ENCODE measurements at places on chromosomes 13 and 19.
A peak's percentile ranks its signal among the peaks of the same experiment; 100 is the strongest.

DNA sequence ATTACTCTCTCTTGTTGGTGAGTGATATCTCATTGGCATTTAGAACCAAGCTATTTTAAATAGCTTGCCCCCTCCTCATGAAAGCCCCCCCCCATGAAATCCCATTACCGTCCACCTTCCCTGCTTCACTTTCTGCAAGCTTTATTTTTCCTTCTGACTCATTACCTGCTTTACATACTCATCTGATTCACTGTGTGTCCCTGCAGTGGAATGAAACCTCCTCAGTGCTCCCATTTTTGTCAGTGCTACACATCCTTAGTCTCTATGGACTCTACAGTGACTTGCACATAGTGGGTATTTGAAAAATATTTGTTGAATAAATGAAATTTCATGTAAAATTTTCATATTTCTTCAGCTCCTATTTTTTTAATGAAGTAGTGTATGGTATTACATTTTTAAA is 62.3 kb downstream of the DOCK9 start:
- peak; percentile 7 for DNase-seq
- no peaks in the 10 kb centered on the region for H3K27me3 ChIP-seq
- H3K36me3 ChIP-seq: peaks cover 13% of the 10 kb centered on the region
- peaks cover 29% of the 10 kb centered on the region for H3K4me1 ChIP-seq

DNA sequence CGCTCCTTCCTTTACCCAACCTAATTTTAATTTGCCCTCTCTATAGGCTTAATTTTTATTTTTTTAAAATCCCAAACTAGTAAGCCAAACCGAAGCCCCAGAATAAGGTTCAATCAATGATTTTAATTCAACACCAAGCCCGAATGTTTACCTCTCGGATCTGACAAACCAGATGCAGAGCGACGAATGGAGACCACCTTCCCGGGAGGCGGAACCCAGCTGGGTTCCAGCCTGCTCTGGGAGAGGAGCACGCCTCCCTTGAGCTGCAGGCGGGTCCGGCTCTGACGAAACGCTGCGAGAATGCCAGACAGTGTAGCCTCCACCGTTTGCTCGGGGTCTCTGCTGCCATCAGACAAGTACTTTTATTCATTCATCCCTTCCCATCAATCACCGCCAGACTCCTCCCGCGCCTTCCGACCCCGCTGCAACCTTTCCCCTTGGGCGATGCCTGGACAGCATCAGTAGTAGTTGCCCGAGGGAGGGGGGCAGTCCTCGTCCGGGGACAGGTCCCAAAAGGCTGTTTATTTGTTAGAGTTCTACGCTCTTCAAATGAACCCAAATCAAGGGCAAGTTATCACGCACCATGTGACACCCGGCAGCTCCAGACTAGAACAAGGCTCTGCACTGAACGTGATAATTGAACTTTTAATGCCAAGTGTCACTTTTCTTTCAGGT is 752 bp upstream of the EDNRB start:
- DNase-seq: no peak
- H3K27ac ChIP-seq: no peak overlapping the region
- peaks cover 4% of the 10 kb centered on the region for H3K27me3 ChIP-seq
- H3K36me3 ChIP-seq: no peaks in the 10 kb centered on the region
- no peaks in the 10 kb centered on the region for H3K4me1 ChIP-seq

GRCh38 chr13:109605846-109606245 is 180.5 kb downstream of the IRS2 start:
- DNase-seq: no peak
- H3K36me3 ChIP-seq: no peaks in the 10 kb centered on the region
- peaks cover 12% of the 10 kb centered on the region for H3K4me1 ChIP-seq
- no peak overlapping the region for H3K4me3 ChIP-seq

GRCh38 chr13:37369616-37370015 is 229.0 kb downstream of the POSTN start:
- H3K4me1 ChIP-seq: peaks cover 11% of the 10 kb centered on the region
- H3K36me3 ChIP-seq: no peaks in the 10 kb centered on the region
- peak; percentile 25 for DNase-seq

DNA sequence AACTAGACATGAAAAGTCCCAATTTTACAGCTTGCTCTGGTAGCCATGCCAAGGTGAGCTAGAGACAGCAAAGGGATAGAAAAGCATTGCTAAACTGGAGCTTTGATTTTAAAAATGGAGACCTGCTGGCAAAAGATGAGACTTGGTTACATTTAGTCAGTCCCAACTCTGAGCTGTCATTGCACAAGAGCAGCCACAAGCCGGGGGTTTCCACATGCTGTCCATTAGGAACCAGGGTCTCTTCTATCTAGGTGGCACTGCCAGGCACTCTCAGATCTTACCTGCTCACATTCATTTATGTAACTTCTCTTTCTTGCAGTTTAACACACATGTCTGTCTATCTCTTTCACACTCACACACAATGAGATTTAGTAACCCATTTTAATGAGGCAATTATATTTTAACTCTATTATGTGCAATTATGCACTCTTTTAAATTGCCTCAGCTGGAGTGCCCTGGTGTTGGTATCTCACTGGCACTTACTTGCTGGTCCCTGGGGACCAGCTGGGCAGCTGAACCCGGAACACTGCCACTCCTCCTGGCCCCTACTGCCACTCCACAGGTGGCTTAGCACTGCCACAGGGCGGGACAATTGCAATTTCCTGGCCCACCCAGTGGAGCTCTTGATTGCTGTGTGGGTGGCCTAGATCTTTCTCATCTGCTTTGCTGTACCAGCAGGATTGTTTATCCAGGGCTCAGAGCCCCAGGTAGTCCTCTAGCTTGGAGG is 112.5 kb downstream of the COG6 start:
- no peak for DNase-seq
- H3K27ac ChIP-seq: no peak overlapping the region
- H3K4me3 ChIP-seq: no peak overlapping the region
- H3K4me1 ChIP-seq: peaks cover 12% of the 10 kb centered on the region
- H3K36me3 ChIP-seq: no peaks in the 10 kb centered on the region

GRCh38 chr19:56153507-56153906 is 12.4 kb downstream of the ZNF444 start:
- H3K27me3 ChIP-seq: peaks cover 2% of the 10 kb centered on the region
- H3K4me3 ChIP-seq: no peak overlapping the region
- H3K27ac ChIP-seq: no peak overlapping the region
- no peak for DNase-seq

GRCh38 chr13:84129966-84130365 is 247.7 kb upstream of the SLITRK1 start:
- H3K27me3 ChIP-seq: no peaks in the 10 kb centered on the region
- DNase-seq: no peak
- peaks cover 7% of the 10 kb centered on the region for H3K36me3 ChIP-seq
- H3K4me3 ChIP-seq: peak overlapping the region; percentile 7
- H3K4me1 ChIP-seq: peaks cover 63% of the 10 kb centered on the region

DNA sequence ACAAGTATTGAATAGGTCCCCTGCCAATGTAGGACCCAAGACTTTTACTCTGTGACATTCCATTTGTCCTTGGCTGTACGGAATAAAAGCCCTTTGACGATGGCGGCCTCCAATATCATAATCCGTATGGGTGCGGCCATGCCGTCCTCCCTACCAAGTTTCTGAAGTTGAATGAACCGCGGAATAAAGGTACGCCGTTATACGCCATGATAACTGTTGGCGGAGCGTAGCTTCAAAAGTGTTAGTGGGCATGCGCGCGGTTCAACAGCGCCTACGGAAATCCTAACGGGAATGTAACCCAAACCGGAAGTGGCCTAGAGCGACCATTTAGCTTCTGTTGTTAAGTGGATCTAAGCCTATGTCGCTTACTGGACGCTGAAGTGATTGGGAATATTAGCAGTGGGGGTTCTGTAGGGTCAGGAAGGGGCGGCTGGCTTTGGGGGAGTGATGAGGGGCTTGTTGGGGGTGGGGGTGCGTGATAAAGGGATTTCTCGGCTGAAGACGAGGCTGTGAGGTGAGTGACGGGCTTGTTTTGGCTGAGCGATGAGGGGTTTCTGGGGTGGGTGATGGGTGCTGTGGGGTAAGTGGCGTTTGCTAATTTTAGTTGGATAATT is at the start of gene ZNF175:
Gene ZNF175, plus strand, starts transcription at position 322 of the 614 bp plus-strand sequence. CDS start 2,047 bp downstream, outside the sequence.
- peak within 1 kb of the TSS; percentile 99 for H3K4me3 ChIP-seq
- peaks cover 2% of the 10 kb centered on the region for H3K27me3 ChIP-seq
- peaks cover 23% of the 10 kb centered on the region for H3K36me3 ChIP-seq
- peak; percentile 93 for DNase-seq
- H3K27ac ChIP-seq: peak within 1 kb of the TSS; percentile 91

DNA sequence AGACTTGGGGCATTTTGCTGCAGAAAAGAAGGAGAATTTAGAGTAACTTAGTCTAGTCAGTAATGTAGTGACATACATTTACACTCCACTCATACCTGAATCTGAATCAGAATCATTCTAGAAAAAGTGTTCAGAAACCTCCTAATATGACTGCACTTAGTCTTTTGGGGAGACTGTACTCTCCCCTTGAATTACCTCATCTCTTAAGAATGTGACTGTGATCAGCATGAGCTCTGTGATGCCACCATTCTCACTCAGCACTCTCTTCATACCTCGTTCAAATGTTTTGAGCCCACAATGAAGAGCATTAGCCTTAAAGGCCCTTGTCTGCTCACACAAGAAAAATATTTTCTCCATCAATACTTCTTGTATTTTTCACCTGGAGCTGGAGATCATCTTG is 229.4 kb downstream of the FGF14 start:
- H3K4me1 ChIP-seq: no peaks in the 10 kb centered on the region
- no peak overlapping the region for H3K27ac ChIP-seq
- H3K4me3 ChIP-seq: no peak overlapping the region
- no peak for DNase-seq
- H3K36me3 ChIP-seq: no peaks in the 10 kb centered on the region
- H3K27me3 ChIP-seq: no peaks in the 10 kb centered on the region

DNA sequence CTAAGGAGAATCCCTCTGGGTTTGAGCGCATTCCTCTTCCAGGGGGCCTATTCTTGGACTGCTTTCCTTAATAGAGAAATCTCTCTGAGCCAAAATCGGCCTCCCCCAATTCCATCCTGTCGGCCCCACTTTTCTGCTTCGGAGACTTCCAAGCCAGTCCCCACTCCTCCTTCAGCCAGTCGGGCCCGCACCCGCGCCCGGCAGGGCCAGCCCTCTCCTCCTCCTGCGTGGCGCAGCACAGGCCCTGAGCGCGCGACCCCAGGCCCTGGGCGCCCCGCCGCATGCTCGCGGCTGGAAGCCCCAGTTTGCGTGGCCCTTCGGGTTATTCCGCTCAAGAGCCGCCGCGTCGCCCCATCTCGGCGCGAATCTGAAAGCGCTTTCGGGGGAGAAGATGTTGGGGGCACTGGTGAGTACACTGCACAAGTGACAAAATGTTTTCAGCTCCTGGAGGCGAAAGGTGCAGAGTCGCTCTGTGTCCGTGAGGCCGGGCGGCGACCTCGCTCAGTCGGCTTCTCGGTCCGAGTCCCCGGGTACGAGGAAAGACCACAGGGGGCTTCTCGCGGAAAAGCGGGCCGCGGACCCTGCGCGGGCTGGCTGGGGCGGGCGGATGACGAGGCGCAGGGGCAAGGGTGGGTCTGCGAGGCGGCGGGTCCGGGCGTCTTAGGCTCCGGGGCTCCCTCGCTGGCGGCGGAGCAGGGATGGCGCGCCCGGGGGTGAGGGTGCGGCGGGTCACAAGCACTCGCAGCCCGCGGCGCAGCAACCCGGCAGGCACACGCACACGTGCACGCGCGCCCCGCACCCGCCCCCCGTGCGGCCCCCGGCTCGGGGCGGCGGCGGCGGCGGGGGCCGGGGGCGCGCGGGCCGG is at the start of gene IL17D:
Gene IL17D, plus strand, starts transcription at position 785 of the 865 bp plus-strand sequence. CDS start 303 bp downstream, outside the sequence.
- no peaks in the 10 kb centered on the region for H3K36me3 ChIP-seq
- H3K27me3 ChIP-seq: peaks cover 25% of the 10 kb centered on the region
- DNase-seq: no peak
- H3K4me3 ChIP-seq: peak within 1 kb of the TSS; percentile 91
- peak within 1 kb of the TSS; percentile 53 for H3K27ac ChIP-seq

- no peak overlapping the region for H3K4me3 ChIP-seq
- H3K4me1 ChIP-seq: no peaks in the 10 kb centered on the region
- peaks cover 2% of the 10 kb centered on the region for H3K27me3 ChIP-seq
- H3K36me3 ChIP-seq: no peaks in the 10 kb centered on the region
These were observed 862.6 kb downstream of the DIAPH3 start for GRCh38 chr13:59301174-59301567.

- H3K27me3 ChIP-seq: peaks cover 3% of the 10 kb centered on the region
- peaks cover 83% of the 10 kb centered on the region for H3K36me3 ChIP-seq
- no peak for DNase-seq
- H3K27ac ChIP-seq: peak overlapping the region; percentile 26
- H3K4me3 ChIP-seq: peak overlapping the region; percentile 10
These were observed 9.0 kb downstream of the LMO7 start for GRCh38 chr13:75645141-75645540.

GRCh38 chr19:19315444-19315843 is 4.9 kb downstream of the SUGP1 start:
- no peak for DNase-seq

DNA sequence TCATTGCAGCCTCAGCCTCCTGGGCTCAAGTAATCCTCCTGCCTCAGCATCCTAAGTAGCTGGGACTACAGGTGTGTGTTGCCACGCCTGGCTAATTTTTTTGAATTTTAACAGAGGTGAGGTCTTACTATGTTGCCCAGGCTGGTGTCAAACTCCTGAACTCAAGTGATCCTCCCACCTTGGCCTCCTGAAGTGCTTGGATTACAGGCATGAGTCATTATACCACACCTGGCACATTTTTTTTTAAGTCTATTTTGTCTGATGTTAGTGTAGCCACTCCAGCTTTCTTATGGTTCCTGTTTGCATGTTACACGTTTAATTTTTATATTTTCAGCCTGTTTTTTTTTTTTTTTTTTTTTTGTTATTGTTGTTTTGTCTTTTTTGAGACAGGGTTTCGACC is 24.8 kb downstream of the KDM4B start:
- DNase-seq: no peak
- H3K27ac ChIP-seq: no peak overlapping the region
- no peaks in the 10 kb centered on the region for H3K27me3 ChIP-seq

GRCh38 chr19:5479958-5480357 is 24.7 kb downstream of the ZNRF4 start:
- H3K4me3 ChIP-seq: no peak overlapping the region
- DNase-seq: no peak
- peaks cover 4% of the 10 kb centered on the region for H3K4me1 ChIP-seq
- no peak overlapping the region for H3K27ac ChIP-seq

- H3K4me3 ChIP-seq: no peak overlapping the region
- DNase-seq: peak; percentile 43
- no peak overlapping the region for H3K27ac ChIP-seq
- H3K27me3 ChIP-seq: no peaks in the 10 kb centered on the region
- peaks cover under 1% of the 10 kb centered on the region for H3K36me3 ChIP-seq
- no peaks in the 10 kb centered on the region for H3K4me1 ChIP-seq
These were observed 31.2 kb downstream of the KEAP1 start for GRCh38 chr19:10471909-10472308.

DNA sequence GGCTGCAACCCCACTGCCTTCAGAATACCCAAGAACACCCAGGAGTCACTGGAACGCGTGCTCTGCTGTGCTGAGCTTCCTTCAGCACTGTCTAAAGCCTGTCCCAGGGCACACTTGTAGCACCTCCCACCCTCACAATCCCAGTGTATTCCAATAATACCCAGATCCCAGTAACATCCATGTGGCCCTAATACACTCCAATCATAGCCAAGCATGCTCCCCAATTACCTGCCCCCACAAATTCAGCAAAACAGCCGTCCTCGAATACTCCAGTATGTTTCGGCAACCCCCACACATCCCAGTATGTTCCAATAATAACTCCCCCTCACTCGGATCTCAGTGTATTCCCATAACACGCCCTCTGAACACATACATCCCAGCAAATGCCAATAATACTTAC is 29.2 kb downstream of the SHANK1 start:
- no peak overlapping the region for H3K27ac ChIP-seq
- no peak for DNase-seq
- no peak overlapping the region for H3K4me3 ChIP-seq
- no peaks in the 10 kb centered on the region for H3K36me3 ChIP-seq
- H3K27me3 ChIP-seq: peaks cover 9% of the 10 kb centered on the region

GRCh38 chr19:58509731-58510083 is 2.1 kb downstream of the SLC27A5 start:
- DNase-seq: no peak
- no peak overlapping the region for H3K4me3 ChIP-seq
- peaks cover 5% of the 10 kb centered on the region for H3K27me3 ChIP-seq
- no peak overlapping the region for H3K27ac ChIP-seq
- H3K36me3 ChIP-seq: peaks cover 11% of the 10 kb centered on the region
